ENCODE measurements at places on chromosomes 16 and 17.

- no peak for DNase-seq
Measured at GRCh38 chr16:88830258-88830657, 18.5 kb upstream of the APRT start.

GRCh38 chr17:30580916-30581315 lies 103.7 kb downstream of the GOSR1 start:
- no peak for DNase-seq

DNA sequence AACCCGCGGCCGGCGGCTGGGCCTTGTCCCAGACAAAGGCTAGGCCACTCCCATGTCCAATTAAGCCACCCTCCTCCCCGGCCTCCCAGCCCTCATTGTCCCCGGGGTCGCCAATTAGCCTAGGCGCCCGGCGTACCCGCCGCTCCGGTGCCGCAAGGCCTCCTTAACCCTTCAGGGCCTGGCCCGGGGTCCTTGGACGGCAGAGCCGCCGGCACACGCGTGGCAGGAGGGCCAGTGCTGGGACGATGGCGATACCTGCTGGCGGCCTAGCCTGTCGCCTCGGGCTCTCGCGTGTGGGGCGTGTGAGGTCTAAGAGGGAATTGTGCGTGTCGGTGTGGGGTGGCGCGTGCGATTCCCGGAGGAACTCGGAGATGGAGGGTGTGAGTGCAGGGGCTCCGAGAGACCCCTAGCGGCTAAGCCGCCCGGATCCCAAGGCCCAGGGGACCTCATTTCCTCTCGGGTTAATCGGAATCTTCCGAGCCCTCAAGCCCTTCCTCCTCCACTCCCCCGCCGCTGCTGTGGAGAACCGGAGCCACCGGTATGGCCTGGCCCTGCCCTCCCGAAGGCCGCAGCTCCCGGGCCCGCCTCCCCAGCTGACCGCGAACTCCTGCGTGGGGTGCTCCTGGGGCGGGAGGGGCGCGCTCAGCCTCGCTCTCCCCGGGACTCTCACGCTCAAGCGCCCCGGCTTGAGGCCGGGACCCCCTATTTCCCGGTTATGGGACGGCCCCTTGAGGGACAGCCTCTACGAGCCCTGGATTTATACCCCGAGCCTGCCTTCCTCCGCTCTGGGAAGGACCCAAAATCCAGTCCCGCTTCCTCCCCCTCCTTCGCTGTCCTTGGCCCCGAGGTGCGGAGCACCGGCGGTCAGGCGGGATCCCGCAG lies 11.9 kb downstream of the TBX2 start:
- DNase-seq = no peak

DNA sequence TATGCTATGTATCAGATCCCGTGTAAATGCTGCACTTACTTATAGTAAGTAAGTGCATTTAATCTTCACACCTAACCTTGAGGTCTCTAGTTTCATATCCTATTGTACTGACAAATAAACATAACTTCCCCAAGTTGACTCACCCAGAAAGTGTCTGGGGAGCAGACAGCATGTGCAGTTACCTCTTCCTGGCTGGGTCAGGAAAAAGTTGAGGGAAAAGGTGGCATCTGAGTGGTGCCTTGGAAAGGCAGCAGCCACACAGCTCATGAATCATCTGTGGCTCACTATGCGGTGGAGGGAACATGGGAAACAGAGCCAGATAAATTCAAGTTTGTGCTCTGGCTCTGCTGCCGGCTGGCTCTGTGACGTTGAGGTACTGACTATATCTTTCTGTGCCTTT lies 382.0 kb upstream of the DYNLRB2 start:
- DNase-seq = no peak

DNA sequence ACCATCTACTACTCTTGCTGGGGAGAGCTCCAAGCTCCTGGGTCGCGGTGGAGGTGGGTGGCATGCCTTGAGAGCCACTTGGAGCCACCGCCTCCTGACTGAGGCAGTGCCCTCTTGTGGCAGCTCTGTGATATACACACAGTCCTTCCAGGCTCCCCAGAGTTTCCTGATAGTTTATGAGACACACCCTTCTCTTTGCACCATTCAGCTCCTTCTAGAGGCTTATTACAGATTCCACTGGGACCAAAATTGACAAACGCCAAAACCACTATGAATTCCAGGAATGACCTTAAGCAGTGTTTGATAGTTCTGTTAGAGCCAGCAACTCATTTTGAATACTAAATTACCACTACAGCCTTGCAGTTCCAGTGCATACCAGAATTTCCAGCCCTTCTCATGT lies 170.1 kb upstream of the CDH13 start:
- no peak for DNase-seq

GRCh38 chr17:16495980-16496819 lies 4.2 kb upstream of the LRRC75A start:
- no peak for DNase-seq

DNA sequence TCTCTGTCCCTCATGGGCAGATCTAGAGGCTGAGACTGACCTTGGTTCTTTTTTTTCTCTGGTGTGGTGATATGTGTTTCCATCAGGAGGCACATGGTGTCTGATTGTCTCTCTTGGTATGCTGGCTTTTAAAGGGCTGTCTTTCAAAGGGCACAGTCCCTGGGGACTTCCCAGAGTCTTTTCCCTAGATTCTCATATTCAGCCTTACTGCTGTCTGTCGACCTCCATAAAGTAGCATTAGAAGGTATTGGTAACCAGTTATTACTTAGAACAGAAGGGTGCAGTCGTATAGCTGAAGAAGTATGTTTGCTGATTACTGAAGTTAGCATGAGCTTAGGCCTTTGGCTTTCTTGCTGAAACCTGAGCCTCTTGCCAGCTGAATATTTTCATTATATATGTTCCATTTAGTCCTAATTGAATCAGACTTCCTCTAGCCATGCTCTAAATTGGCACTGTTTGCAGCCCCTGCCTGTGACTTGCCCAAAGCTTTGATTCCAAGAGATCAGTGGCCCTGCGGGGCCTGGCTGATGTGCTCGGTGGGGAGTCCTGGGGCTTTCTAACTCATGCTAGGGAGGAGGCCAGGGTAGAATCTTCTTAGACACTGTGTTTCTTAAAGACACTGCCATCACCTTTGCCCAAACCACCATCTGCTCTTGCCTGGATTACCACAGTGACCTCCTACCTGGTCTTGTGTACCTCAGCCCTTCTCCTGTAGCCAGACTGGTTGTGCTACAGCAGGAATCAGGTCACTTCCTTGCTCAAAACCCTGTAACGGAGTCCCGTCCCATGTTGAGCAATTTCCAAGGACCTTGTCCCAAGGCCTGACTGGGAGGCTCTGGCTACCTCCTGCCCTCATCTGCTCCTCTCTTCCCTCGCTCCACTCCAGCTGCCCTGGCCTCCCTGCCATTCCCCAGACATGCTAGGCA lies 71.5 kb downstream of the WWP2 start:
- DNase-seq = no peak

DNA sequence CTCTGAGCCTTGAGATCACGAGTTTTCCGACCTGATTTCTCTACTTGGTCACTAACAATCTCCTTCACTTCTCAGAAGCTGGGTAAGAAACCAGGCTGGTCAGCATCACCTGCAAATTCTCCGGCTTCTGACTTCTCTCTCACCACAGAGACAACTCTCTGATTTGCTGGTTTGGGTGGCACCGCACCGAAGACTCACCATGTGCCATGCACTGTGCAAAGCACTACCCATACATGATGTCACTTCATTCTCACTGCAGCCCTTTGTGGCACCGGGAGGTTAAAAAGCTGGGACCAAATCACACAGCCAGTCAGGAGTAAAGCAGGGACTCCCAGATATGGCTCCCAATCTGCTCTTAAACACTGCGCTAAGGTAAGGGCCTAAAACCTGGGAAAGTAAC lies 647 bp downstream of the VAC14 start:
- no peak for DNase-seq

DNA sequence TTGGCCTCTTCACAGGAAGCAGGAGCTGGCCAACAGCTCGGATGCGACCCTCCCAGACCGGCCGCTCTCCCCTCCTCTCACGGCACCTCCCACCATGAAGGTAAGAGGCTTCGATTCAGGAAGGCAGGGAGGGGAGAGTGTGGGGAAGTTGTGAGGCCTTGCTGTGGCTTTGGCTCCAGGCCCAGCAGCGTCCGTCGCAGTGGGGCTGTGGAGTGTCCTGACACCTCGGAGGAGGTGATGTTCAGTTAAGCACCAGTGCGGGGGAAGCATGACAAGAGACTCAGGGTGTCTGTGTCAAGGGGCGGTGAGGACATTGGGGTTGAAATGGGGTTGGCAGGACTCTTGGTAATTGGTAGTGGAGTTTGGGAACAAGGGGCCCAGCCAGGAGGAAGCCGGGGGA lies 109.0 kb downstream of the RAP1GAP2 start:
- DNase-seq = no peak

- DNase-seq = no peak
Measured at GRCh38 chr17:15436473-15437302, 30.7 kb downstream of the CDRT4 start.

DNA sequence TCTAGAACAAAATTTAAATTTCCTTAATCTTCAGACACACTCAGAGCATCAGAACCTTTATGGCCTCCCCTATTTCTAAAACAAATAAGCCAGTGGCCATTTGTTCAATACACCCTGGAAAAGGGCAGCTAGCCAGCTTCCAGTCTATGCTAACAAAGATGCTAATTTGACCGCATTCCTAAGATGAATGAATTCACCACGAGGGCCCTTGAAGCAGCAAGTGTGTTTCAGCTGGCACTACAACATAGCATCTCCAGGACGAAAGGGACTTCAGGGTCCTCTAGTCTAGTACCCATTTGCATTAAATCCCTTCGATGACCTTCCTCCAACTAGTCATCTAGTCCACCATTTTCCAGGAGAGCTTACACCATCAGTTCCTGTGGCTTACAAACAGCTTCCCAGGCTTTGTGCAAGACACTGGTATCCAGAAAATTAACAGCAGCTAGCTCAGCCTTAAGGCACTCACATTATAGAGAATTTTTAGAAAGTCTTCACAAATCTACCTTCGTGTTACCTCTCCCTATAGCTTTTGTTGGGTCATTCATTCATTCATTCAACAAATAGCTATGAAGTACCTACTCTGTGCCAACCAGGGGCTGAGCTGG lies 10.9 kb downstream of the KRT37 start:
- no peak for DNase-seq

DNA sequence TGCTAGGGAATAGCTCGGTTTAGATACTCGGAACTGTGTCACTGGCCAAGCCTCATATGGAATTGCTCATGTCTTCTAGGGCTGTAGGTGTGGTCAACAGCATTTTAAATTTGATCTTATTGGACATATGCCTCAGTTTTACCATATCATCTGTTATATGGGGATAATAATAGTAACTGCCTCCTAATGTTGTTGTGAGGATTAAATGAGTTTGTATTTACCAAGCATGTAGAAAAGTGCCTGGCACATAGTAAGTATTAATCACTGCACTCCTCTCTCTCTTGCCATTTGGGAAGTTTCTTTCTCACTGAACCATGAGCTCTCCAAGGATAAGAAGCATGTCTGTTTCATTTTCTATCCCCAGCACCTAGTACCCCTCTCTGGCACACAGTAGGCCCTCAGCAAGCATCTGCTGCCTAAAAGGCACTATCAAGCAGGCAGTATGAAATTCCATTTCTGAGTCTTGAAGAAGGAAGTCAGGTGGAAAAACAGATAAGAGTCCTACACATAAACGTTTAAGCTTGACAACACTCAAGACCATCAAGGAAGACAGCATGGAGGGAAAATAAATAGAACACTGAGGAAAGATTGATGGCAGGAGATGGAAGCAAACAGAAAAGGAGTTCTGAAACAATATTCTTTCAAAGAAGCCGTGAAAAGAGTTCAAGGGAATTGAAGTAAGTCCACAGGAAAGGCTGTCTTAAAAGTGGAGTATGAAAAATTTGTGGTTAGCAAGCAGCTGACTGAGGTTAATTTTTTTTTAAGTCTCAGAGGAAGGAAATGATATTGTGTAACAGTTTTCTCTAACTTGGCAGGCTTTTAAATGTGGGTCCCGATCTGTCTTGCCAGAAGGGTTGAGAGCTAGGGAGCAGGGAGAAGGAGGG lies 2.2 kb upstream of the ATP6V0A1 start:
- DNase-seq = no peak

DNA sequence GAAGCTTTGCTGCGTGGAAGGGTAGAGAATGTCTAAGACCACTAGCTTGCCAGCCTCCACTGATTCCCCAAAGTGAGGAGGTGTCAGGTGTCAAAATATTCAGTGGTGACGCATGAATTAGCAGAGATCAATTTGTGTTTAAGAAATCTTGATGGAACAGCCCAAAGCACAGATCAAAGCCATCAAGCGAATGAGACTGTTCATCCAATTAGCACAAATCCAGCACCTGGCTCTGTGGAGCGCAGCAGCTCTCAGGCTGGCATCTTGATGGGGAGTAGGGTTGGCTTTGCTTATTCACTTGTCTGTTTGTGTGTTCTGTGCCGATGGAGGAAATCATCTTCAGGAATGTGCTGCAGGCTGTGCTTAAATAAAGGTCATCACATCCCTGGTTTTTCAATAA lies 456.8 kb upstream of the CCL2 start:
- DNase-seq = no peak

GRCh38 chr16:90022209-90023077 lies 3.2 kb upstream of the DBNDD1 start:
- peak; percentile 59 for DNase-seq

DNA sequence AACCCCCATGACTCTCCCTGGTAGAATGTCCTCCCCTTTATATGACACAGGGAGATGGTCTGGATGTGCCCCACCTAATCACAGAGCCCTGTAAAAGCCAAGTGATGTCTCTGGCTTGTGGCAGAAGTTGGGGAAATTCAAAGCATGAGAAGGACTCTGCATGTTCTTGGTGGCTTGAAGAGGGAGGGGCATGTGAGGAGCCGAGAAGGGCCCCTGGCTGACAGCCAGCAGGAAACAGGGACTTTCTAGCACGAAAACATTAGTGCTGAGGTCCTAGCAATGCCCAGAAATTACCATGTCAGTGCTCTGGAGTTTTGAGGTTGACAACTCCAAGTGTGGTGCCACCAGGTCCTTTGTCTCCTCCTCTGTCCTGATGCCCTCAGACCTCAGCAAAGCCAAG lies 75.9 kb downstream of the USP22 start:
- DNase-seq = no peak

- DNase-seq = no peak
Measured at GRCh38 chr17:42969001-42969581, 4.8 kb upstream of the AARSD1 start.

GRCh38 chr16:59216291-59216690 lies 482.2 kb upstream of the GOT2 start:
- DNase-seq = no peak

DNA sequence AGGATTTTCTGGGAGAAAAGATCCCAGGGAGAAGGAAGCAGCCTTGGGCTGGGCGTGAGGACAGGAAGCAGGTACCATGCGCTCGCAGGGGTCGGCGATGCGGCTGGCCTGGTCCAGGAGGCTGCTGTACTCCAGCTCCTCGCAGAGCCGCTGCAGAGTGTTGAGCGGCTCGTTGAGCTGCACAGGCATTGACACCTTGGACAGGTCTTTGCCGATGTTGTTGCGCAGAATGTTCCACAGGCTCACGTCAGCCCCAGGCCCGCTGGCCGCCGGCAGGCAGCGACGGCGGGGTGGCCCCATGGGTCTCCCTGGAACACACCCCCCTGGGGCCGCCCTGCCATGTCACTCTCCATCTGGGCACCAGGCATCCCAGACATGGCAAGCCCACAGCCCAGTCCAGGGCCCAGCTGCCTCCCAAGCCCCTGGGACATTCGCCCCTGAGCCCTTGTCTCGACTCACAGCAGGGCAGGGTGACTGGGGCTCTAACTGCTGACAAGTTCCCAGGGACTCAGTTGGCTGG lies 8.0 kb downstream of the OSBPL7 start:
- DNase-seq = no peak

GRCh38 chr17:8012996-8013640 lies 10.7 kb downstream of the GUCY2D start:
- no peak for DNase-seq

- DNase-seq = no peak
Measured at GRCh38 chr16:56795011-56795410, 65.1 kb downstream of the NUP93 start.

Data from stimulated activated CD4-positive, alpha-beta T cell treated with anti-CD3 and anti-CD28 coated beads, TNF-alpha, amount 100 ng/mL, for 4 hours (primary cell).